ENCODE measurements at places on chromosomes 1 and 21.

DNA sequence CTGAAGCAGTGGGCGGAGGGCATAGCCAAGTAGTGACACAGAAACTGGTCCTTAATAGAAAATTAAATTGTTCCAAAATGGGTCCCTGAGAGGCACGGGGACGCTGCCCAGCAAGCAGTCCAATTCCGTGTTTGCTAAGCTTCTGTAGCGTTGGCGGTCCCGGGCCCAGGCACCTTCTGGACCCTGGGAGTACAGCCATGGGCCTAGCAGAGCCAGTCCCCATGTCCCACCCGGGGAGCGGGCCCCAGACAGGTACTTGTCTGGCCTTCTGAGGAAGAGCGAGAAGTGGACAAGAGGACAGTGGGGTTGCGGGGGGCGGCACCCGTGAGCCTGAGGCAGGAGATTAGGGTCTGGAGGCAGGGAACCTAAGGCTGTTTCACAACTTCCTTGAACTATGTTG, 11.5 kb upstream of the CCDC27 start:
- no peak for DNase-seq

GRCh38 chr1:161086457-161086856, 2.9 kb downstream of the NECTIN4 start:
- DNase-seq = no peak

DNA sequence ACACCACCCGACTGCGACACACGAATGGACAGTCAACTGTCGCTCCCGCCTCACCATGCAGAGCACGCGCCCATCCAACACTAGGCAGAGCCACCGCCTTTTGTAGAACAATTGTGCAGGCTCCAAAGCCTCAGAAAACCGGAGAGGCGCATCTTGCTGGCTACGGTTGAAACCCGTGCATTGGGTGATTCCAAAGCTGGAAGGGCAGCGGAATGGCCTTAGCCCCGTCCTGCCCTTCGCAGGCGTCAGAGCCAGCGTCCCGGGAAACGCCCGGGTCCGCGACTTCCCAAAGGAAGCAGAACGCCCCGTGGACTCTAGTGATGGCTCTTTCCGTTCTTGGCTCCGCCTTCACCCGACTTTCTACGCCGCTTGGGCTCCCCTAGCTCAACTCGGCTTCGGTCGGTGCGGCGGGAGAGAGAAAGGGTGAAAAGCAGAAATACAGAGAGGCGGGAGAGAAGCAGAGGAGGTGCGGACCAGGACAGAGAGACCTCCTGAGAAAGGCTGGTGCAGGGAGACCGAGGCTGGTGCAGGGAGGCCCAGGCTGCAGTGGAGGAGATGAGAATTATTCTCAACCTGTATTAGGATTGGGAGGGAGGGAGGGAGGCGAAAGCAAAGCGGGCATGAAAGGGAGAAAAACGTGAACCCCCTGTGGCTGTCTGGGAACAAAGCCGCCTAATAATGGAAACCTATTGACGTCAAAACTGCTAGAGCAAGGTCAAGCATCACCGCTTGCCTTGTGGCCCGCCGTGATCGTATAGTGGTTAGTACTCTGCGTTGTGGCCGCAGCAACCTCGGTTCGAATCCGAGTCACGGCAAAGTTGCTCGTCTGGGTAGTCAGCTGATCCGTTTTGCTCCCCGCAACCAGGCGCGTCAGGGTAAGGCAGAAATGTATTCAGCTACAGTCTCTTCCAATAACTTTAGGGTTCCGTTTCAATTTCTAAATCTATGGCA, 99.5 kb downstream of the PRKAB2 start:
- peak; percentile 45 for DNase-seq

DNA sequence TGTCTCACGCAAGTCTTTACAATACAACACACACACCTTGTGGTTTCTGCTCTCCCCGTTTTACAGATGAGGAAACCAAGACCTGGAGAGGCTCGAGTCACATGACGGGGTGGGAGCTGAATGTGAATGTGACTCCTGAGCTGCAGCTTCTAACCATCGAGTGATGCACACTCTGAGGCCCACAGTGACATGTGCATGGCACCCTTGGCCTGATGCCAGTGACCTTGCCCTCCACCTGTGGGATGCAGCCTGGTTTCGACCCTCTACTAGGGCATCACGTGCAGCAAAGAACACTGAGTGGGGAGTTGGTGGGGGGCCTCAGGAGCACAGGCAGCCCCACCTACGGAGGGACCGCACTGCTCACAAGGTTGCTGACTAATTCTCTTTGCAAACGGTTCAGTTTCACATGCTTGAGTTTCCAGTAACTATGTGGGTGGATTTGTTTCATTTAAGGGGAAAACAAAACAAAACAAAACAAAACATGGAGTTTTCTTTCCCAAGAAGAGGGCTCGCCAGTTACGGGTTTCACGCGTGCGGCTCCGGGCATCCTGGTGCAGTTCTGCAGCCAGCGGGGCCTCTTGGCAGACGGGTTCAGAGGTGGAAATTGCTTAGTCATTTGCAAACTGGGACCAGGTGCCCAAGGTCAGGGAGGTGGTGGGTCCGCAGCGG, 22.9 kb downstream of the SPSB1 start:
- DNase-seq = peak; percentile 51

DNA sequence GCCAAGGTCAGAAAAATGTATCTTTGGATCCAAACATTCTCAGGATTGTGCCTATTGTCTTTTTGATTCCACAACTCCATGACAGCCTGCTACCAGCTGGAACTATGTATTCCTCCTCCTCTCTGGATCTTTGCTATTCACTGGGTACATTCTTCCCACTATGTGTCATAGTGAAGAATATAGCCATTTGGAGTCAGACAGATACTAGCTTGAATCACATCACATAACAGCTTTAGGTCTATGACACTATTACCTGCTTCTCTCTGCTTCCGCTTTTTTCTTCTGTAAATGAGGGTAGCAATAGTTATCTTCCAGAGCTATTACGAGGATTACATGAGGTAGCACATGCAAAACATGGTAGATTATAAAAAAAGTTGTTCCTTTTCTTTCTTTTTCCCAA, 5.4 kb upstream of the EXO1 start:
- DNase-seq = peak; percentile 33

GRCh38 chr1:52867087-52867863, 24.7 kb downstream of the ZYG11A start:
- no peak for DNase-seq

DNA sequence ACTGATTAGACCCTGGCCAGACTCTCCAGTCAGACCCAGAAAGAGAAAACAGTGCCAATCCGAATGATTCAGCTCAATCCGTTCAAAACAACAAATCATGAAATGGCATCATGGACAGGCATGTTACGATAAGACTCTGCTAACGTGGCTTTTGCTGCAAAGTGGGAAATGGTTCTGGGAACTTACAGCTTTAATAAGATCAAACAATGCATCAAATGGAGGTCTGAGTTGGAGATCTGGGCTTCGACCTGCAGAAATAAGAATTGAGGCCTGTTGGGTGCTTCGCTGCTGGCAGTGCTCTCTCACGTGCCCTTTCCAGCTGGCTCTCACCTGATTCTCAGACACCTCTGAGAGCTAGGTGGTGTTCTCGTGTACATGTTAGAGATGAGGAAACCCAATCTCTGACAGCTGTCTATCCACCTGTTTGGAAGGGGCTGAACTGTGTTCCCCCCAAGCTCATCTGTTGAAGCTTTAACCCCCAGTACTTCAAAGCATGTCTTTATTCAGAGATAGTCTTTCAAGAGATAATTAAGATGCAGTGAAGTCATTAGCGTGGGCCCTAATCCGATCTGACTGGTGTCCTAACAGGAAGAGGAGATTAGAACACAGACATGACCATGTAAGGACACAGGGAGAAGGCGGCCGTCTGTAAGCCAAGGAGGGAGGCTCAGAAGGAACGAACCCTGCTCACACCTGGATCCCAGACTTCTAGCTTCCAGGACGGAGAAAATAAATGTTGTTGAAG, 45.5 kb upstream of the ETS2 start:
- no peak for DNase-seq

DNA sequence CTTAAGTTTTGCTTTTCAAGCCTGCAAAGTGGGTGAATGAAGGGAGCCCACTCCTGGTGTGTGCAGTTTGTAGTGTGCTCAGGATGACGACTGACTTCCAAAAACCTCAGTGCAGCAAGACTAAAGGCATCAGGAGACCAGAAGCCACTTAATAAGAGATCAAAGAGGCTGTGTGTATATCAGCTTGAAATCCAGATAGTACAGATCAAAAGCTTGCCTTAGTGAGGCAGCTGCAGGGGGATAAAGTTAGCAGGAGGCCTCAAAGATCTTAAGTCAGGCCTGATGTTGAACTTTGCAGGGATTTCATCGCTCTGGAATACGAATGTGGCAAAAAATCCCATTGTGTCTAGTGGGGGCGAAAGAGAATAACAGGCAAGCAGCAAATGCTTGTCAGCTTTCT, 99.8 kb downstream of the PATJ start:
- no peak for DNase-seq

GRCh38 chr1:37673920-37674319, 18.4 kb upstream of the CDCA8 start:
- no peak for DNase-seq

DNA sequence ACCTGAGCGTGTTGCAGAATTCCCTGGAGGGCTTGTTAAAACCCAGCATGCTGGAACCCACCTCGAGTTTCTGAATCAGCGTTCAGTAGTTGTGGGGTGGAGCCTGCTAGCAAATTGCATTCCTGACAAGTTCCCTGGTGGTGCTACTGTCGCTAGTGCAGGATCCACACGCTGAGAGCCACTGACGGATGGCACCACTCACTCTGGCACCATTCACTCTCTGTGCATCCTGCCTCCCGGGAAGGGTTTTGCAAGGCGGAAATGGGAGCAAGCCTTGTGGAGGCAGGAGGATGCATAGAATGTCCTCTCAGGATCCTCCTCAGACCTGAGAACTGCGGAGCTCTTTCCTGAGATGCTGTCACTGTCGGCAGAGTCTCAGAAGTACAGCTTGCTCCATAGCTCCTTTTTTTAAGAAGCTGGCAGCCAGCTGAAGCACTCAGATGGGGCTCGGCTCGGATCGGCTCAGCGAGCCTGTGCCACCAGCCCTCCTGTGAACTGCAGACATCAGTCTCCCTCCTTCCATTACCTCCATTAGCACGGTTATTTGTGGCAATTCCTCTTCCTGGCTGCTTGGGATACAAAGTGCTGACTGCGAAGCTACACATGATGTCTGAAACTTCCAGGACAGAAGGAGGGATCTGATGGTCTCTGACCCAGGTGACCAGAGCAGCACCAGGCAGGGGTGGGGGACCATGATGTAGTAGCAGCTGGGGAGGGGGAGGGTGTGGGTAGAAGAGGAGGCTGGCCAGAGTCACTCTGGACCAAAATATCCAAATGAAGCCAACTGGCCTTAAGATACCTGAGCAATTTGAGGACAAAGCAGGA, 89.6 kb downstream of the C1orf94 start:
- peak; percentile 18 for DNase-seq

- DNase-seq = no peak
These were observed 26.9 kb downstream of the ATP8B2 start for GRCh38 chr1:154352245-154352580.

DNA sequence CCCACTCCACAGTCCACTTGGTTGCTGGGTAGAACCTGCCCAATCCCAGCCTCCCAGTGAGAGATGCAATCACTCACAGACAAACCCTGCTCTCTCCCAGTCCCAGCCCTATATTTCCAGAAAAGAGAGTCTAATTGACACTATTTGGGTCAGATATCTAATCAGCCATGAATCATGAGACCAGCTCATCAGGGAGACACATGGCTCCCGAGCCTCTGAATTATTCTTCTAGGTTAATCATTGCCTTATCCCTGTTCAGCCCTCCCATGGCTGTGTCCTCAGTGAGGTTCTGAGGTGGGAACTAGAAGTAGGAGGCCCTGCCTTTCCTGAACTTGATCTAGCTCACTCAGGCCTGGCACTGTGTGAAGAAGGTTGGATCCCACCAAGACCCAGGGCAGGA, 49.9 kb upstream of the ZC3H12A start:
- DNase-seq = no peak

DNA sequence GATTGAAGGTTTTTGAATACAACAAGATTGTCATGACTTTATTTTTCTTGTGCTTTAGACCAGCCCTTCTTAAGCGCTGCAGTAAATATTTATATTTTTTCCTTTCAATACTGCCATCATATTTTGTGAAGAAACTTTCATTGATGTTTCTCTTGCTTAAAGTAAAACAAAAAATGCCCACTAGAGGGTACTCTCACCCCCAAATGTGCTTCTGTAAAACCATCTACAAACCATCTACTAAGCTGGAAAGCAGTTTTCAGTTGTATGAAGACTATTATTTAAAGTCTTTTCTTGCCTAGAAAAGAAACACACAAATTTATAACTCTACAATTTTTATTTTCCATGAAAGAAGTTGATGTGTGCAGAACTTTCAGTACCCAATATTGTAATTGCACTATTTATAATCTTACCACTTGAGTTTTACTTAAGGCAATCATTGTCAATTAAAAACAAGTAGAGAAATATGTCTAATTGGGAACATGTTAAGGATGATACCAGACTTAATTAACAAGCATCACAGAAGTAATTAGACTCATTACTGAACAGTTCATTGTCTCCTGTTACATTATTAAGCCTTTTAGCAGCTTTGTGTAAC, 10.7 kb downstream of the LEPR start:
- DNase-seq = peak; percentile 41

GRCh38 chr21:22764222-22764621, 1766.0 kb downstream of the NCAM2 start:
- no peak for DNase-seq

DNA sequence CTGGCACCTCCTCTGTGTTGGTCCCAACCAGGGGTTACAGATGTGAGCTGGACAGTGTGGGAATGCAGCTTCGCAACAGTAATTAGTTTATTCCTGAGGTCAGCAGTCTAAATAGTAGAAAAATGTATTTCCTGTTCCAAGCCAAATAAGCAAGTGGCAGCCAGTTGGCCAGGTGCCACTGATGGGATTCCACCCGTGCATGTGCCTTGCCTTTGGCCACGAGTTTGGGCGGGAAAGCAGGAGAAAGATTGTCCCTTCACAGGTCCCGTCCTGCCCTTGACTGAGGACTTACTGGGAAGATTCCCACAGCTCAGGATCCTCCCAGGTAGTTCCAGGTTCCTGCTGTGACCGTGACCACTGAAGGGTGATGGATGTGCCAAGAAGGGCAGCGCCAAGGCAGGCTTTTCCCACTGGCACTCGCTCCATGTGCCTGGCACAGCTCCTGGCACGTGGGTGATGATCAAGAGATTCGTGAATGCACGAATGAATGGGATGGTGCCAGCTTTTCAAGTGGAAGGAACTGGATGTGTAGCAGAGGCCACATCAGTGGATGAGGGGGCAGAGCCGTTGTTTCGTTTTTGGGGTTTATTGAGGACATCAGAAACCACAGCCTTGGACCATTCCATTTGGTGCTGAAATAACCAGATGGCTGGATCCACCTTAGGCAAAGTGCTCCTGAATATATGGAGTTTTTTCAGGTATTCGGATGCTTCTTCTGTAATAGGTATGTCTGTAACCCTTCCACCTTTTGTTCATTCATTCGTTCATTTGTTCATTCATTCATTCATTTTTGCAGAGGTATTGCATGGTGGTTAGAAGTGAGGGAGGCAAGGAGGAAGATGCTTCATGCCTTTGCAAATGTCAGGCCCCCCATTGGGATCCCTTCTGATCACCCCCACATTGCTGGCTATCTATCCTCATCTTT, 62.4 kb upstream of the WNT4 start:
- DNase-seq = no peak

All from GM03348 (cell line).